Neural progenitor cell (in vitro differentiated cells): ENCODE measurements at places on chromosomes 7 and 10. TPM values are rescaled to one million over a fixed set of nuclear protein-coding genes. Genes with fewer than 3 reads are reported as not detected.

DNA sequence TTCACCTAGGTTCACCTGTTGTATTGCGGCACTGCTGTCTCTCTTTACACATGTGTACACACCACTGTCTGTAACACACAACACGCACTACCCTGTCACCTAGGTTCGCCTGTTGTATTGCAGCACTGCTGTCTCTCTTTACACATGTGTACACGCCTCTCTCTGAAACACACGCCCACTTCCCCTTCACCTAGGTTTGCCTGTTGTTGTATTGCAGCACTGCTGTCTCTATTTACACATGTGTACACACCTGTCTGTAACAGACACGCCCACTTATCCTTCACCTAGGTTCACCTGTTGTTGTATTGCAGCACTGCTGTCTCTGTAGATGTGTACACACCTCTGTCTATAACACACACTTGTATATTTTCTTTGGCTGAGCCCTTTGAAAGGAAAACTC is 51.5 kb downstream of the WDR37 start:
- no peak for DNase-seq
- no peaks in the 10 kb centered on the region for H3K4me1 ChIP-seq
- H3K27me3 ChIP-seq = no peaks in the 10 kb centered on the region
- H3K27ac ChIP-seq = no peak overlapping the region

DNA sequence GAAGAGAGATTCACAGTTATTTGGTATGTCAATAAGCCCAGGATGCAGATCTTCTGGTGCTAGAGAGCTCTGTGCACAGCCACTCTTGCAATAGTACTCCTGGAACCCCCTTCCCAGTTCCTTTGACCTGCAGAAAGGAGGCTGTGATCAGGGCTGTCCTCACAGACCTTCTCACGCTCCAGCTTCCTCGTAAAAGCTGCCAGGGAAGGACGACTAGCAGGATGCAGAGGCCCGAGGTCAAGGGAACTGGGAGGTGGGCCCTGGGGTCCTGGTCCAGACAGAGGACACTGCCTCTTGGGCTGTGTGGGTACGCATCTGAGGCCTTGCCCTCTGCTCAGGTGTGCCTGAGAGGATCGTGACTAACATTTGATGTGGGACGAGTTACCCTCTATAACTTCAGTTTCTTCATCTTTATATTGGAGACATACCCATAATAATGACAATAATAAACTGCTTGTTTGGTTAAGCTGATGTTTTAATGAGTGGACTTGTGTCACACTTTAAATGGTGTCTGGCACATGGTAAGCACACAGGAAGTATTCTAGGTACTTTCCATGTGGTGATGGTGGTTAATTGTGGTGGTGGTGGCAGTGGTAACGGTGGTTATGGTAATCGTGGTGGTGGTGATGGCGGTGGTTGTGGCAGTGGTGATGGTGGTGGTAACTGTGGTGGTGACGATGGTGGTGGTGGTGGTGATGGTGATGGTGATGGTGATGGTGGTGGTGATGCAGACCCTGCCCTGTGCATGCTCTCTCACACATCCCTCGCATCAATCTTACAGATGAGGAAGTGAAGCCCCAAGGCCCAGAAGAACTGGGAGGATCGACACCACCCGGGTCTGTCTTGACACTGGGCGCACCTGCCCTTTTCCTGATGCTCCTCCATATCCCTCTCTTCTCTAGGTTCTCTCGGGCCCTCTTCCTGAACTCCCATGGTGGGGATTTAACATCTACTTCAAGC is 235.2 kb upstream of the GRB10 start:
- no peaks in the 10 kb centered on the region for H3K36me3 ChIP-seq
- DNase-seq = no peak
- no peaks in the 10 kb centered on the region for H3K4me1 ChIP-seq
- no peaks in the 10 kb centered on the region for H3K27me3 ChIP-seq
- H3K4me3 ChIP-seq = no peak overlapping the region
- no peak overlapping the region for H3K27ac ChIP-seq

GRCh38 chr10:82811621-82812020 is 936.6 kb downstream of the NRG3 start:
- H3K27ac ChIP-seq = no peak overlapping the region
- peak; percentile 44 for DNase-seq
- no peaks in the 10 kb centered on the region for H3K36me3 ChIP-seq
- no peaks in the 10 kb centered on the region for H3K4me1 ChIP-seq

DNA sequence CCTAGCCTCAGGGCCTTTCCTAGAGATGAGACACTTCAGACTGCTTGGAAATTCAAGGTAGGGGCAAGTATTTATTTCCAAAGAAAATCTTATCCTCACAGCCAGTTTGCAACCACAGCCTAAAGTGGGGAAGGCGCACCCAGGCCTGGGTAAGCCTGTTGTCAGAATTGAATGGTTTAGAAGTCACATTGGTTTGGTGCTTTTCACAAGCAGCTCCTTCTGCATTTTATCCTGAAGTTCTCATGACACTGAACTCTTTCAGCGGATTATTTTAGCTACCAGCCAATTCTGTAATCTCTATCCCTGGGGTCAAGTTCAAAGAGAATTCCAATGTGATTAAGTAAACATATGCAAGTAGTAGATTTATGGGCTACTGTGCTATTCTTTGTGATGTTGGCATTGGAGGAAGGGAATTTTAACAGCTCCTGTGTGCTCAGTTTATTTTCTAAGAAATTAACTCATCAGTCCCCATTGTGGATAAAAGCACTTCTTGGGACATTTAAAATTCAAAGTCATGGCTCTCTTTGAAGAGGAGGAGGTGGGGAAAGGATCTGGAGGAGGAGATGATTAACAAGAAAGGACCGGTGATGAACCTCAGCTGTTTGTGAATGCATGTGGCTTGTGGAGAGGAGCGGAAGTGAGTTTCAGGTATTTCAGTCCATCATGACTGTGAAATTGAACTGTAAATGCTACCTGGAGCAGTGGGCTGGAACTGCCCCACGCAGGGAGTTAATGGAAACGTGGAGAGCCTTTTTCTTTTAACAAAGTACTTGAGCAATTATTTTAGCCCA is 90.2 kb upstream of the CACUL1 start:
- no peaks in the 10 kb centered on the region for H3K4me1 ChIP-seq
- H3K27ac ChIP-seq = no peak overlapping the region
- no peaks in the 10 kb centered on the region for H3K27me3 ChIP-seq

DNA sequence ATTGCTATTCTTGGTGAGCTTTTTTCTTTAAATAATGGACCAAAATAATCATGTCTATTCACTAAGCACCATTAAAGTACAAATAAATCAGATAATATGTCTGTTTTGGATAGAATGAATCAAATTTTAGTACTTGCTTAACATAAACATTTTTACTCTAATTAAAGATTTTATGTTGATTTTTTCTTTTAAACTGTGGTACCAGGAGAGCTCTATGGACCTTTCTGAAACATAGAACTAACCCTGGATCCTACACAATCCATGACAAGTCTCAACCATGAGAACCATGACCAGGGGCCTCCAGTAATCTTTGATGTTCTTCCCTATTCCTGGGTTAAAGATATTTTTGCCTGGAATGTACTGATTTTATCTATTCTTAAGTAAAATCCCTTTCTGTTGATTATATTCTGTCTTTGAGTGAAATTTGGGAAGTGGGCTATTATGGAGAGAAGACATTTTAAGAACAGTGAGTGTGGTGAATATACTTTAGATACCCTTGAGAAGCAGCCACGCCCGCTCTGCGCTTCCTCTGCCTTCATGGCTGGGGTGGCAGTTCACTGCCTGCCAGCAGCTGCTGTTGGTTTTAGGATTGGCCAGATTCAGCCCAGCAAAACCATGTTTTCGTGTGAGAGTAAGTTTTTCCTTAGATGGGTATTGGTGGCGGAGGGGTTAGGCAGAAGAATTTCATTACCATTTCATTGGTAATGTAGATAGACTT is 42.2 kb upstream of the BHLHA15 start:
- no peaks in the 10 kb centered on the region for H3K27me3 ChIP-seq
- no peak overlapping the region for H3K27ac ChIP-seq
- no peak overlapping the region for H3K4me3 ChIP-seq
- no peaks in the 10 kb centered on the region for H3K4me1 ChIP-seq
- no peaks in the 10 kb centered on the region for H3K36me3 ChIP-seq
- no peak for DNase-seq

ADIRF gene
- total RNA-seq = not detected in 2 replicates

GRCh38 chr10:126646110-126646509 is 24.4 kb downstream of the C10orf90 start:
- no peak for DNase-seq
- no peak overlapping the region for H3K4me3 ChIP-seq
- no peak overlapping the region for H3K27ac ChIP-seq
- H3K4me1 ChIP-seq = no peaks in the 10 kb centered on the region

DNA sequence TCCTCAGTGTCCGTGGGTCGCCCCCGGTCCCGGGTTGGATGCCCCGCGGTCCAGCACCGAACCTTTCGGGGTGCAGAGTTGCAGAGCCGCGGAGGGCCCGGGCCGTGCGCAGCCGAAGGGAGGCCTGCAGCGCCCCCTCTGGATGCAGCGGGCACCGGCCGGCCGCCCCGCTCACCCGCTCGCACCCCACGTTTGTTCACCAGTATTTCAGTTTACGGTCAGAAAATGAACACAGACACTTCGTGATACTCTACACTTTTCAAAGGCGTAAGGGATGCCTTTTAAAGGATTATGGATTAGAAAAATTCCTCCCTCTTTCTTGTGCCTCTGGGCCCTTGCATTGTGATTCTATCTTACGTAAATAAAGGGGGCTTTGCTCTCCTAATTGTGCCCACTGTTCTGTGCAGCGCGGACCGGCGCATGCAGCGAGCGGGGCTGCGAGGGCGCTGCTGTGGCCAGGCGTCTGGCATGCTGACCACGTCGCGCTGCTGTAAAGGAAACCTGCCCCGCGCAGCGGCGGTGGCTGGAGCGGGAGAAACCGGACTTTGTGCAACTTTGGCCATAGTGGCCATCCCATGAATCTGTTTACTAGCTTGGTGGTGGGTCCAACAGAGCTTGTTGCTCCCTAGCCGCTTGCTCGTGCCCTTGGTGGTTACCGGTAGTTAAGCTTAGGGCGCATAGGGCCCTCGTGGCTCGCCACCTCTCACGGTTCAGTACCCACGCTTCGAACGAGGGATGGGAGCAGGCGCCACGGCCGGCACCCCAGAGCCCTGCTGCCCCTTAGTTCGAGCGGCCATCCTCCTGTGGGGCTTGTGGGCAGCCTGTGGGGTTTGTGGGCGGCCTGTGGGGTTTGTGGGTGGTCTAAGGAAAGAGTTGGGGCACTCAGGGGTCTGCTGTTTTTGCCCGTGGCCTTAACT is 739 bp upstream of the MEST start:
- peak; percentile 77 for DNase-seq
- H3K4me3 ChIP-seq = peak overlapping the region; percentile 64
- H3K27me3 ChIP-seq = peaks cover 15% of the 10 kb centered on the region
- H3K27ac ChIP-seq = peak overlapping the region; percentile 38
- peaks cover under 1% of the 10 kb centered on the region for H3K36me3 ChIP-seq

DNA sequence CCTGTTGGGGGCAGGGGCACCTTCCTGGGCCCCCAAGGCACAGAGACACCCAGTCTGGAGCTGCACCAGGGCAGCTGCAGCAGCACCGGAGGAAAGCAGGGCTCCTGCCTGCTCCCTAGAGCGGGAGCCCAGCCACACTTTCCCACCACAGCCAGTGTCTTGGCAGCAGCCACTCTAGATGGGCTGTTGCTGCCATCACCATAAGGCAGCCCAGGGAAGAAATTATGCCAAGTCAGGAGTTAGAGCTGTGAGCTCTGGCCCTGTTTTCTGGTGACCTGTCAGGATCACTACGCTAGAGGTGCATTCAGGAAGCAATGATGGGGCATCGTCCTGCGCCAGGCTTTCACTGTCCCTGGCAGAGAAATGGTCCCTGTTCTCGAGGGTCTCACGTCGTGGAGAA is 38.0 kb upstream of the ZNRF2 start:
- peaks cover 13% of the 10 kb centered on the region for H3K4me1 ChIP-seq
- H3K27me3 ChIP-seq = no peaks in the 10 kb centered on the region
- DNase-seq = no peak

OR9A2 gene
- not detected in 2 replicates for total RNA-seq

PDIA4 gene
- total RNA-seq = 142 and 171 TPM in 2 replicates

DNA sequence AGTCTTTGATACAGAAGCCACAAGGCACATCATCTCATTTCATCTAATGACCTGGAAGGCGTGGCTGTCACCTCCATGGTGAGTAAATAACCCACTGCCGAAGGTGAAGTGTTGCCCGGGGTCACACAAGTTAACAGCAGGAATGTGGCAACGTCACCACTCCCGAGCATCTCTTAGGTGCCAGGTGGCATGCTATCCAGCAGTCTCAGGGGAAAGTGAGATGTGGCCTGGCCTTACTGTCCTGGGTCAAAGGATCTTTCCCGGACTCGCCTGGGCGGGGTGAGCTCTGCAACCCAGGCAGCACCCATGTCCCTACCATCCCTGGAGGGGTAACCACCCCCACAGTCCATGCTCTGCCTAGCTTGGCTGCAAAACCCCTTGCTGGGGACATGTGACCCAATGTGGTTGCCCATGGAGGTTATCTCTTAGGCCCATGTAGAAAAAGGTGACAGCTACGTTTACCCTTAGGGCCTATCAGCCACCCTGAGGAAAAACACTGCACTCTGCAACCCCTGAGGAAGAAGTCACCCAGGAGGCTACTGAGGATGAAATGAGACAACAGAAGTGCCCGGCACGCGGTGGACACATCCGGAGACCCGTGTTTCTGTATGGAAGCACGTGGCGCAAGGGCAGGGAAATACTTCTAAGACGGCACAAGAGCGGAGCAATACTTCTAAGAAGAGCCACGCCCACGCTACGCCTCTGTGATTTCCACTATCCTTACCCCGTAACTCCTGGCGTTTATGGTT is 52.0 kb downstream of the BAIAP2L1 start:
- DNase-seq = no peak
- H3K36me3 ChIP-seq = no peaks in the 10 kb centered on the region
- no peak overlapping the region for H3K4me3 ChIP-seq
- no peak overlapping the region for H3K27ac ChIP-seq
